ENCODE measurements at places on chromosomes 4 and X.

- no peak for DNase-seq
Observed at GRCh38 chr4:113481820-113482219, 279.7 kb downstream of the CAMK2D start.

- no peak for DNase-seq
Observed at GRCh38 chrX:129600981-129601424, 53.8 kb downstream of the APLN start.

- no peak for DNase-seq
Observed at GRCh38 chrX:40111868-40112267, 14.1 kb upstream of the BCOR start.

GRCh38 chr4:95091272-95091671, 333.5 kb downstream of the BMPR1B start:
- no peak for DNase-seq

GRCh38 chrX:139200346-139200745, 330.2 kb upstream of the F9 start:
- DNase-seq, result no peak

- DNase-seq, result peak; percentile 5
Observed at GRCh38 chrX:118189000-118189399, 72.4 kb upstream of the KLHL13 start.

DNA sequence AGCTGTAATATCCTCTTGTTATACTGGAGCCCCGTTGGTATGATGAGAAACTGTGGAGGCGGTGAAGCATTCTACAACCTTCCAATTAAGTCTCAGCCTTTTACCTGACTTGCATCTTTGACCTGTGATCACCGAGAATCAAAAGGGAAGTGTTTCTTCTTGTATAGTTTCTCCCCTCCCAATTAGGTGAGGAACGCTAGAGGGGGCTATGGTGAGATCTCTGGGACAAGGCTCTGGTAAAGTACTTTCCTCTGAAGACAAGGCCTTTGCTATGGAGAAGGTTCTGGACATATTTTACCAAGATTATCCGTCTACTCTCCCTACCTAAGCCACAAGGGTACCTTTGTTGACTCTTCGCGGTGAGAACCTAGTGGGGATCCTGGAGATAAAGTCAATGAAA, 111.3 kb downstream of the CBLL2 start:
- no peak for DNase-seq

GRCh38 chr4:177484613-177485021, 42.4 kb upstream of the AGA start:
- DNase-seq, result no peak

DNA sequence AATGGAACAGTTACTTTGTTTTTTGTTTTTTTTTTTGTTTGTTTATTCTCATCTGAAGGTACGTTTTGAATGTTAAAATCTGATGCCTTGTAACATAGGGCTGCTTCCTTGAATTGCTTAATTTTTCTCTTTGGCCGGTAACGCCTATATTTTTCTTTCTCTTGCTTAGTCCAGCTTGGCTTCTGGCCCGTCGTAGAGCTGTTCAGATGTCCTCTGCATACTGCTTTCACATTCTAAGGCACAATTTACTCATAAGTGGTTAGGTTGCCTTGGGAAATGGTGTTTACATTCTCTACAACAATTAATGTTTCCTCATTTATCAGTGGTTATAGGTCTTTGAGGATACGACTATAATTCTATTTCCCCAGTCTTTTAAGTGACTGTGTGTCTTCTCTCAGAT, 7.9 kb downstream of the NONO start:
- DNase-seq, result no peak

GRCh38 chrX:118570209-118570608, 74.6 kb downstream of the DOCK11 start:
- DNase-seq, result no peak

GRCh38 chrX:95063554-95063953, 1389.5 kb downstream of the FAM133A start:
- DNase-seq, result no peak

- no peak for DNase-seq
Observed at GRCh38 chr4:80171656-80172055, 25.6 kb upstream of the PRDM8 start.

- DNase-seq, result no peak
Observed at GRCh38 chr4:83486457-83487129, 1.7 kb upstream of the ABRAXAS1 start.

- DNase-seq, result no peak
Observed at GRCh38 chr4:38805530-38806145, 1.0 kb upstream of the TLR1 start.

GRCh38 chrX:7127056-7127455, 20.5 kb upstream of the STS start:
- no peak for DNase-seq

DNA sequence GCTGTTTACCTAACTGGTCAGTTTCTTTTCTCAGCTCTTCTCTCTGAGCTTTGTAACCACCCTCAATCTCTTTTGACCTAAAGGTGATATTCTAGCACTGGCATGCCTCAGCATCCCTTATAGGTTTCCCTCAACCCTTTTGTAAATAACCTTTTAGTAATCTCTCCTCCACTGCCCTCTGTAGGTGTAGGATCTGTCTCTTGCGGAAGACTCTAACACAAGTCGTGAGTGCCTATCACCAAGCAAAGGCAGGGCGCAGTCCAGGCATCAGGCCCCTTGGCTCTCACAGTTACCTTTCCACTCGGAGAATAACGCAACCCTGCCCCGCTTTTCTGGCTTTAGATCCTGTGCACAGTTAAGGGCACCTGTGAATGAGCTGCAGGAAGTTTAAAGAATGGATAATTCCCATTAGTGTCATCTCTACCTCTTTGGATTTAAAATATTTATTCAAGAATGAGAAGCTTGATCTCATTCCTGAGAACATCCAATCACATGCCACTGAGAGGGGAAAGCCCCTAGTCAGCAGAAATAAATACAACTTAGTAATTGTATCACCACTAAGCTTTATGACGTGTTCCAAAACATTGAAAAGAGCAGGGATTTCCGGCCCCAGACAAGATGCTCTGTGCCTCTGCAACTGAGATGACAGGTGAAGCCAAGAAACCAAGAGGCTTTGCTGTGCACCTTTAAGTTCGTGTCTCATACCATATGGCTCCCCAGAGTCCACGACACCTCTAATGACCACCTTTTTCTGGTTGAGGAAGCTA, 58.8 kb downstream of the SPINK2 start:
- DNase-seq, result no peak

- no peak for DNase-seq
Observed at GRCh38 chrX:16977771-16978170, 31.3 kb downstream of the REPS2 start.

- no peak for DNase-seq
Observed at GRCh38 chrX:30881797-30882196, 7.3 kb downstream of the TAB3 start.

DNA sequence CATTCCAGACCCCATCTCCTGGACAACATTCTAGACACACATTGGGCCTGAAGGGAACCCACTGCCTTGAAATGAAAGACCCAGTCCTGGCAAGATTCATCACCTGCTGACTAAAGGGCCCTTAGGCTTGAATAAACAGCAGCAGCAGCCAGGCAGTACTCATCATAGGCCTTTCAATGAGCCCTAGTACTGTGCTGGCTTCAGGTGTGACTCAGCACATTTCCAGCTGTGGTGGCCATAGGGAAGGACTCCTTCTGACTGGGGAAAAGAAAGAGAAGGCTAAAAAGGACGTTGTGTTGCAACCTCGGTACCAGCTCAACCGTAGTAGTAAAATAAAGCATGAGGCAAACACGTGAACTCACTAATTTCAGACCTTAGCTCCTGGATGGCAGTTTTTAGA, 344.0 kb downstream of the ACTRT1 start:
- DNase-seq, result peak; percentile 77

- no peak for DNase-seq
Observed at GRCh38 chrX:132209527-132209926, 9.7 kb downstream of the RAP2C start.

DNA sequence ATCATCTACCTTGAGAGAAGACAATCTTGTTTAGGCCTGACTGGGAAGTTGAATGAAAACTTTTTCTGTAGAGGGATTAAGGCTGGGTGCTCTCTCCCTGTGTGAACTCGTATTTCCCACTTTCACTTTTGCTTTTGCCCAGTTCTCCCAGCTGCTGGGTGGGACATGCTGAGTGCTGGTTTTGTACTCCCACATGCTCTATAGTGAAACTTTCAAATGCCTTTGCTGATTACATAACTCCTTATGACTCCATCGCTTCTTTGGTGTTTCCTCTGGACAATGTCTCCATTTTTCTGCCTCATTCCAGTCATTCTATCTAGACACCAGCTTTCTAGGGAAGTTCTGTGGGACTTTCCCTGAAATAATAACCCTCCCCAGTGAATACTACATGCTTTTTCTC, 100.5 kb downstream of the CLNK start:
- DNase-seq, result no peak

GRCh38 chr4:37872310-37872988, 18.4 kb upstream of the TBC1D1 start:
- no peak for DNase-seq

DNA sequence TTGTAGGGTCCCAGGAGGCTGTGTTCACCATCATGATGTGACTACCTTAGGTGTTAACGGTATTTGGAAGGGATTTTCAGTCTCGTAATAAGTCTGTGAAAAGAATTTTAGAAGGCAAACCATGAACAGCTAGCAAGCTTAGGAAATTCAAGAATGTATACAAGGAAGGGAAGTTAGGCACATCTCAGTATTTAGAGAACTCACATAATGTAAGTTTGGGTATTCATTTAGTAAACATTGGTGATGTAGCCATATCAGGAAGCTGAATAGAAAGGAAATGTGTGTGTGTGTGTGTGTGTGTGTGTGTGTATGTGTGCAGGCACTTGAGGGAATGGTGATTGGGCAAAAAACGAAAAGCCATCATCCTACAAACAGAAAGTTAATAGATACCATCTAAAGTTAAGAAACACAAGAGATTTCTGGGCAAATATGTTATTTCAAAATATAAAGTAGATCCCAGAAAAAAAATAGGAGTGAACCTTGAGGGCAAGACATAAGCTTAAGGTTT, 34.7 kb upstream of the PRKX start:
- DNase-seq, result no peak

Measured in DMS153 (cell line).